Fibroblast of lung (primary cell): ENCODE measurements at places on chromosomes 2 and 18.

DNA sequence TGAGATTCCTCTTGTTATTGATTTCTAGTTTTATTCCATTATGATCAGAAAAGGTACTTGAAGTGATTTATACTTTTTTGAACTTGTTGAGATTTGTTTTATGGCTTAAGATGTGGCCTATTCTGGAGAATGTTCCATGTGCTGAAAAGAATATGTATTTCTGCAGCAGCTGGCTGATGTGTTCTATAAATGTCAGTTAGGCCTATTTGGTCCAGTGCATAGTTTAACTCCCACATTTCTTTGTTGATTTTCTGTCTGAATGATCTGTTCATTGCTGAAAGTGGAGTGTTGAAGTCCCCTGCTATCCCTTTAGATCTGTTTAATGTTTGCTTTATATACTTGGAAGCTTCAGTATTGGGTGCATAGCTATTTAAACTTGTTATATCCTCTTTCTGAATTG is 7.1 kb upstream of the OR6B2 start:
- DNase-seq = no peak

DNA sequence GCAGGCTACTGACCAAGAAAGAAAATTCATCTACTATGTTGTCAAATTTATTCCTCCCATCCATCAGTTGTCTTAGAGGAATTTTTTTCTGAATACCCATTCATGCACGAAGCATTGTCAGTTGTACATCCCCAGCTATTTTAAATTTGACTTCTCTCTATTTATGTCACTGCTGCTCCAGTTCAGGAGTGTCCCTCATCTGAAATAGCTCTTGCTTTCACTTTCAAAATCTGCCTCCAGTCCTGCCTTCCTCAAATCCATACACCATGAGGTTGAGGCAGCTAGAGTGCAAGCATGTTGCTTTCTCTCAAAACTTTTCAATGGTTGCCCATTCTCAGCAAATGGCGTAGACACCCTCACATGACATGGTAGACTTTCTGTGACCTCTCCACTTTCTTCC is 335.4 kb upstream of the CDH2 start:
- DNase-seq = no peak

GRCh38 chr2:205543937-205544702 is 138.2 kb upstream of the NRP2 start:
- DNase-seq = no peak

DNA sequence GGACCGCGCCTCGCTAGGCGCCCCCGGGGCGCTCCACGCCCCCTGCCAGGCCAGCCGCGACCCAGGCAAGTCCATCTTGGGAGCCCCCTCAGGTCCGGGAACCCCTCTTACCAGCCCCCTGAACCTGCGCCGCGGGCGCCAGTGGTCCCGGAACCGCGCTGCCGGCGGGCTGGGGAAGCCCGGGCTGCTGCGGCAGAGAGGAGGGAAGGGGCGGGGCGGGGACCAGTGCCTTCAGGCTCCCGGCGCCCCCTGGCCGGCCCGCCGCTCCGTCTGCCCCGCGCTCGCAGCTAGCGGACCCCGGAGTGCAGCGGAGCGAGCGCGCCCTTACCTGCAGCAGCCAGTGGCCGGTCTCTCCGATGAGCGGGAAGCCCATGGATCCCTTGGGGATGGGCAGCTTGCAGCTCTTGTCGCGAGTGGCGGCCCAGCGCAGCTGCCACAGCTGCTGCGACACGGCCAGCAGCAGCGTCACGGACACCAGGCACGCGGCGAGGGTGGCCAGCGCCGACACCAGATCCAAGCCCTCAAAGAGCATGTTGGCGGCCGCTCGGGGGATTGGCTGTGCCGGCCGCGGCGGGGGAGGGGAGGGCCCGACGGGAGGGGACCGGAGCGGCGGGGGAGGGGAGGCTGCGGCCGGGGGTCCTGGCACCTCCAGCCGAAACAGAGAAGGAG is at the start of gene CYP26B1:
Gene CYP26B1 (minus strand): TSS at position 560 of the 669 bp plus-strand sequence. CDS start 28 bp downstream, at position 532.
- DNase-seq = no peak

DNA sequence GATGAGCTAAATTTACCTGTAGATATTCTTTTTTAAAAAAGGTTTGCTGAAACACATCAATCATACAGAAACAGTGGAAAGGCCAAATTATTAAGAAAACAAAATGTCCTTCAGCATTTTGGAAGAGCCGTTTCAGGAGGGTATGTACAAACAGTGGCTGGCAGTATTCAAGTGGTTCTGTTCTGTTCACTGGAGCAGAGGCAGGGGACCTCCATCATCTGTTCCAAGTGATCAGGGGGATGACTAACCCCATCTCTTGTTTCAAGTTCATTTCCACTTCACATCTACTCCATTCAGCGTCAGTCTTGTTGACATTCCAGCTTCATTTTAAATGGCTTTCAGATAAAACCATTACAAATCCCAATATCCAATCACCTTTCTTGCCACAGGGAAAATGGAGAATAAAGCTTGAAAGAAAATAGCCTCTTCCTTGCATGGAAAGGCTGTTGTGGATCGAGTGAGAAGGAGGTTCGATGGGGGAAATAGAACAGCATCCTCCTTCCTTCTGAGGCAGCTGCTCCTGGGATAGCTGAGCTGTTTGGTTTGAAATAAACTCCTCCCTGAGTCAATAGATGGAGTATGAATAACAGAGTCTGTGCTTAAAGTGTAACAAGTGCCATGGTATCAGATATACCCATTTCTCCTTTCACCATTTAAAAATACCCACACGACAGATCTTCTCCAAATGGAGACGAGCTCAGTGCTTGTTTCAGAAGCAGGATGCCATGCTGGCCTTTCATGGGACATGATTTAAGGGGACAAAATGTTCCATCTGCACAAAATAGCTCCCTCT is 63.7 kb upstream of the OTOF start:
- DNase-seq = no peak
